A172 (cell line): ENCODE measurements at places on chromosomes 2 and 18. TPM values are rescaled to one million over a fixed set of nuclear protein-coding genes. Genes with fewer than 3 reads are reported as not detected.
A peak's percentile ranks its signal among the peaks of the same experiment; 100 is the strongest.

IL36G gene
- total RNA-seq: not detected in 2 replicates

ACTG2 gene
- not detected in 2 replicates for total RNA-seq

ZNF521 gene
- total RNA-seq: not detected in 2 replicates

DNA sequence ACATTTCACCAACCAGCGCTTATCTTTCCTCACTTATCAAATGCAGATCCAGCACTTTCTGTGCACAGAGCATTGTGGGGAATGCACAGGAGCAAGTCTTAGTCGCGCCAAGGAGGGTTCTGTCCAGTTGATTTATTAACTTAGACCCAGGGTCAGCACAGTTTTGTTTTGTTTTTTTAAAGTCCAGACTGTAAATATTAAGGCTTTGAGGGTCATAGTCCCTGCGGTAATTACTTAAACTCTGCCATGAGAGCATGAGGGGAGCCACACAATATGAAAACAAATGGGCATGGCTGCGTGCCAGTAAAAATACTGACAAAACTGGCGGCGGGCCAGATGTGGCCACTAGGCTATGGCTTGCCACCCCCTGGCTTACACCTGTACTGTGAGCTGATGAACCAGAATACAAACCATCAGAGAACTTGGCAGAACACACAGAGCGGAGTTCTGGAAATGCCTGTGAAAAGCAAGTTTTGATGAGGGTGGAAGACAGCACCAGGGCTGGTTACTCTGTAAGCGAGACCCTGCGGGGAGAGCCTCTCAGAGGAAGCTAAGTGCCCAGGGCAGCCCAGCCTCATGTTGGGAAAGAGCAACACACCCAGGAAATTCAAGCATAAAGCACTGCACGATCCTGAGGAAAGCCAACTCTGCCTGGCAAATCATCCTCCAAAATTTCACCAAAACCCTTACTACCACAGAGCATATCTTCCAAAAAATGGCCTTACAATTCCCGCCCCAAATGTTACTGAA is 43.6 kb downstream of the L3MBTL4 start:
- DNase-seq: no peak

DNA sequence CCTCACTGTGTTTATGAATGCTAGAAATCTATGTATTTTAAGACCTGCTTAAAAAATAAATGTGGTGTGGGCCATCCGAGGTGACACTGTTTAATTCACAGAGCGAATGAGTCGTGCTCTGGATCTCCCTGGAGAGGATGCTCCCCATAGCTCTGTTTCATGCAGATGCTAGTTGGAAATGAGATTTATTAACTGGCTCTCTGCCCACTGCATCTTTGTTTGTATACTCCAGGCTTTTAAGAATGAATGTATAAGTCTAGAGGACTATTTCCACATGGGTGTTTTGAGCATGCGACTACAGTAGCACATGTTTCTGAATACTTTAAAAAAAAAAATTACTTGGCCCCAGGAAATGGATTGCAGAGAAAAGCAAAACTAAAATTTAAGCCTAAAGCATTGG is 3.9 kb downstream of the MAPRE2 start:
- DNase-seq: peak; percentile 41

AQP12A gene
- total RNA-seq: not detected in 2 replicates
